ENCODE measurements at places on chromosomes 13 and 19.

- H3K36me3 ChIP-seq: no peaks in the 10 kb centered on the region
- no peak overlapping the region for H3K4me3 ChIP-seq
- peaks cover 2% of the 10 kb centered on the region for H3K4me1 ChIP-seq
Observed at GRCh38 chr19:39265321-39265916, 2.8 kb upstream of the IFNL2 start.

GRCh38 chr13:80131204-80131603 is 209.7 kb downstream of the SPRY2 start:
- DNase-seq: no peak
- H3K27me3 ChIP-seq: no peaks in the 10 kb centered on the region
- no peak overlapping the region for H3K4me3 ChIP-seq
- H3K4me1 ChIP-seq: no peaks in the 10 kb centered on the region
- H3K27ac ChIP-seq: no peak overlapping the region

DNA sequence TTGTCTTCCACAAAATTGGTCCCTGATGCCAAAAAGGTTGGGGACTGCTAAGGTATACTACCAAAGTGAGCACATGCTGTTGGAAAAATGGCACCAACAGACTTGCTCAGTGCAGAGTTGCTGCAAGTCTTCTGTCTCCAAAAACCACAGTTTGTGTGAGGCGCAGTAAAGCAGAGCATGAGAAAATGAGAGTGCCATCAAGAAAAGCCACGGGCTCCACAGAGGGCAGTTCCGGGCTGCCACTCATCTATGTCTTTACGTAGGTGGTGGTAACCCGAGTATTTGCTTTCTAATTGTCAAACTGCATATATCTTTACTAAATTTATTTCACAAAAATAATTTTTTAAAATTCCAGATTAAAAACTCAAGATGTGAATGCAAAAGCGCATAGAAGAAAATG is 123.8 kb downstream of the RNF17 start:
- H3K36me3 ChIP-seq: peaks cover 28% of the 10 kb centered on the region
- DNase-seq: no peak
- H3K27ac ChIP-seq: no peak overlapping the region
- H3K4me1 ChIP-seq: no peaks in the 10 kb centered on the region

DNA sequence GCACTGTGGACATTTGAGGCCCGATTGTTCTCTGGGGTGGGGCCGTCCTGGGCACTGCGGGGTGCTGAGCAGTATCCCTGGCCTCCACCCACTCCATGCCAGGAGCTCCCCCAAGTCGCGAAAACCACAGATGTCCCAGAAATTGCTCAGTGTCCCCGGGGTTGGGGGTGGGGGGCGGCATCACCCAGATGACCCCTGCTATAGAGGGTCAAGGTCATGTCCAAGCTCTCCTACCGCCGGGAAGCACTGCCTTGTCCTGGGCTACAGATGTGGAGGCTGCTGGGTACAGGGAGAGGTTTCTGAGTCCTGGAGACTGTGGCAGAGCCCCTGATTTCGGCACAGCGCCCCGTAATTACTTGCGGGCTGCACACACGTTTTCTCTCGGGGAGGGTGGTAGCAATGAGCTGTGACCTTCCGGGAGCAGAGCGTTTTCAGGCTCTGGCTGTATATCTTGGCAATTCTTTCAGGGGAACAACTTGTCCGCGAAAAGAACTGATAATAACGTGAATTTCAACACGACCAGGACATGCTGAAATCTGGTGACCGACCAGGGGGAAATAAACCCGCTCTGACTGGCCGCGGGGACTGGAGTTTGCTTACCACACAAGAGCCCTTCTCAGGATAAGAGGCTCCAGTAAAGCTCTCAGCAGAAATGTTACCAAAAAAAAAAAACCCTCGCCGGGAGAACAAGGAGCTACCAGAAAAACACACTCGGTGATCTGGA is 68.1 kb downstream of the GNG7 start:
- H3K4me1 ChIP-seq: peaks cover 25% of the 10 kb centered on the region
- no peak overlapping the region for H3K4me3 ChIP-seq
- H3K36me3 ChIP-seq: peaks cover 6% of the 10 kb centered on the region
- H3K27ac ChIP-seq: no peak overlapping the region
- H3K27me3 ChIP-seq: peaks cover 3% of the 10 kb centered on the region
- no peak for DNase-seq

GRCh38 chr19:13899393-13899792 is 6.5 kb downstream of the BRME1 start:
- no peak for DNase-seq
- no peak overlapping the region for H3K27ac ChIP-seq
- no peak overlapping the region for H3K4me3 ChIP-seq
- no peaks in the 10 kb centered on the region for H3K36me3 ChIP-seq
